GM12892 (cell line): ENCODE measurements at places on chromosomes 1 and 21.

- DNase-seq, result no peak
Observed at GRCh38 chr1:160858097-160858496, 4.6 kb downstream of the CD244 start.

DNA sequence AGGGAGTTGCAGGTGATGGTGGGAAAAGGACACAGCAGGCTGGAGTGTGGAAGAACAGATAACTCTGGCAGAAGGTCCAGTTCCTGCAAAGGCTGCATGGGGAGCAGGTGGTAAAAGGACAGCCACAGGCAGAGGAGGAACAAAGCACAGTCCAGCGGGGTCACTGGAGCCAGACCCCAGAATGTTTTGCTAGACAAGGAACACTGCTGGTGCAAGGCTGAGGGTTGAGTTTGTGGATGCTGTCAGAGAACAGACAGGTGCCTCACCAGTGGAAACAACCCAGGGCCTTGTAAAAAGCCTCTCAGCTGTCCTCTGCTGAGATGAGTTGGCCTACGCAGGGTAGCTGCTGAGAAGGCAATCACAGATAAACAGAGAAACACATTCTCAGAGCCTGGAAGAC lies 101.7 kb downstream of the SSBP3 start:
- no peak for DNase-seq

GRCh38 chr1:96253246-96254035 lies 468.1 kb upstream of the PTBP2 start:
- no peak for DNase-seq

DNA sequence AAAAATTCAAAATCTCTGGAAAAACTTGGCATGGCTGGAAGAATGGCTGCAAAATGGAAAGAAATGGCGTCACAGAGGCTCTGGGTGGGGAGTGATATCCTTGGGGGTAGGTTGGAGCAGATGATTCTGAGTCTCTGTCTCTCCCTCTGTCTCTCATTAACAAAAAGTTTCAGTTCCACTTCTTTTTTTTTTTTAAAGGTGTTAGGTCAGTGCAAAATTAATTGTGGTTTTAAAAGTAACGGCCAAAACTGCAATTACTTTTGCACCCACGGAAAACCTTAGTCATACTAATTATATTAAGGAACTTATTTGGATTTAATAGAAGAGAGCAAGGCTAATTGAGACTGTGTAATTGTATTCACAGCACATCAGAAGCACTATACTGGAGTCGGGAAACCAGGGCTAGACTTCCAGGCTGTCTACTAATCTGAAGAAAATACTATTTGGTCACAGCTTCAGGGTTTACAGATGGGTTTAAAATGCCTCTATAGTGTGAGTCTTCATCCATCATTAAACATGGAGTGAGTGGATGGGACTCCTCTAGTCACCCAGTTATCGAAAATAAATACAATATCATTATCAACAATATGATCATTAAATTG lies 289.1 kb upstream of the PLD5 start:
- no peak for DNase-seq

DNA sequence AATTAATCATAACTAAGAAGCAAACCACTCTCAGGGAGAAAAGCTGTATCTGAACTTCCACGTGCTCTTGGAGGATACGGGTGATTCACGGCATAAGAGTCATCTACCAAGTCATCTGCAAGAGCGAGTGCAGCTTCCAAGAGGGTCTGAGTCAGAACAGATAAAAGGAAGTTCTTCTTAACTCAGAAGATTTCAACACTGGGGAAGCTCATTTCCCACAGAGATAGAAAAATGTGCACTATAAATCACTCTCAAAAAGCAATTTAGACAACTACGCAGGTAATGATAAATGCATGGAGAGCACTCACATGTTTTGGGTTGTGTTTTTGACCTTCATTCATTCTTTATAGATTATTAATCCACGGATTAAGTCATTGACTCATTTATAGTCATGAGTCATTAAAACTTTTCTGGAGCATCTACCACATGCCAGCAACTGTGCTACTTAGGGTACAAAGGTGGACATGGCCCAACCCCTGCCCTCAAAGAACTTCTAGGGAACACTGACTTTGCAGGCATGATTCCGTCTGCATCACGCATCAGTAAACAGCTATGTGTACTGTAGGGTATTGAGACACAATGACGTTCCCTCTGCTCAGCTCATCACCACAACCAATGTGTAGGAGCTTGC lies 20.8 kb downstream of the KCNJ15 start:
- DNase-seq, result no peak

DNA sequence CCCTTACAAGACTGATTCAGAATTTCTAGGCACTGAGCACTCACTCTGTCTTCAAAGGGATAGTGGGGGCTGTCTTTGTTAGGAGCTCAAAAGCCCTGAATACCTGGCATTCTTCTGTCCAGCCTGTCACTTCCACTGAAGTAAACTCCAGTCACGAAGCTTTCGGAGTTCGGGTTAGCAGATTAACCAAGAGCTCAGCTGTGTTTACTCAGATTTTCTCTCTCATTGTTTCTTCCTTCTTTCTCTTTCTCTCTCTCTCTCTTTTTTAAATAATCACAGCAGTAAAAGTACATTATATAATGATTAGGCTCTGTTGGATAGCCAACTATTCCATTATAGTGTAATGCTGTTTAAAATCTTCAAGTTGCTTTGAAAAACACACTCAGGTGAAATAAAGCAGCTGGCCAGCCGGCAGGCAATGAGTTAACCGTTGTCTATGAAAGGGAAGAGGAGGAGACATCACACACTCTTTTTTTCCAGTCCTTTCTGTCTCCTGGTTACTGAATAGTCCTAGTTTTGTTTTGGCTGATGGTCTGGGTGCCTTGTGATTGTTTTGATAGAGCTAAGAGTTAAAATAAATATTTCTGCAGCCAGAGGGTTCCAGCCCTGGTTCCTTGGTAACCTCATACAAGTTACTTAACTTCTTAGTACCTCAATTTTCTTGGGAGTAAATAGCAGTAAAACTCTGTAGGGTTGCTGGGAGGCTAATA lies 89.8 kb downstream of the ADSS2 start:
- DNase-seq, result no peak

- DNase-seq, result no peak
Observed at GRCh38 chr1:51488372-51489050, 30.6 kb downstream of the EPS15 start.

DNA sequence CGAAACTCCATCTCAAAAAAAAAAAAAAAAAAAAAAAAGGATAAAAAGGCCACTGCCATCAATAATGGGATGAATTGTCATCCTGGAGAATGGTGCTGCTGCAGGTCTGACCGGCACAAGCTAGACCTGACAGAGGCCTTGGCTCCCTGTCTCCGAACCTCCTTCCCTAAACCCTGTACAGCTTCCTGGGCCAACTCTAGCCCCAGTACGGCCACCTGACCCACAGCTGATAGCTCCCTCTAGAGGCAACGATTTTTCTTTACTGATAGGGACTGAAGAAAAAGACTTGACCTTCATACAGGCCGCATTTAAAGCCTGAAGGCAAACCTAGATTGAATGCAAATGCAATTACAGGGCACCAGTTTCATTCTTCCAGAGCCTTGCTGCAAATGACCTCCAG lies 30.7 kb downstream of the NOL9 start:
- no peak for DNase-seq

DNA sequence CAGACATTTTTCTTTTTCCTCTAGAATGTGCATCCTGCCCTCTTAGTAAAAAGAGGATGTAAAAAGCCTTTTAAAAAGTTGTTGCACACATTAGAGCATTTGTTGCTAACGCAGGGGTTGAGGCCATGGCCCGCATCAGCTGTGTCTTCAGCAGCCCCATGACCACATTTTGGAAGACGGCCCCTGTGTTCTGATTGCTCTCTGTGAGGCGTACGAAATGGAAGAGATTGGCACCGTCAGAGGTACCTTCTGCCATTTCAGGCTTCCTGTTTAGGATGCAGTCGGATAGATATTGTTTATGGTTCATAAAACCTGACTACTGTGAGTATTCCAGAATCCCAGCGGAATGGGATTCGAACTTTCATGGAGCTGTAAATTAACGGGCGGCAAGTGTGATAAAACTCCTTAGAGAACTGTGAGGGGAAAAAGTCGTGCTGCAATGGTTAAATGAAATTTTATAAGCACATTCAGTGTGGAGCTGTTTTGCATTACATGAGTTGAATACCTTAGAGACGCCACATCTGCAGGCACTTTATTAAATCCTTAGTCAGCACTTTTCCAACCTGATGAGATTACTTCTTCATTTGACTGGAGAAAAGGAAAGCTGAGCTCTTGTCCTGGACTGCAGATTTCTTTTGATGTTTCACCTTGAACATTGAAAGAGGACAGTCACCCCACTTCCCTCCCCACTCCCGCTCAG lies 273.9 kb downstream of the TM2D1 start:
- DNase-seq, result no peak
